Endothelial cell (in vitro differentiated cells): ENCODE measurements at places on chromosomes 16 and 17.
A peak's percentile ranks its signal among the peaks of the same experiment; 100 is the strongest.

GRCh38 chr16:74888232-74888862 lies 96.6 kb downstream of the WDR59 start:
- DNase-seq: no peak

DNA sequence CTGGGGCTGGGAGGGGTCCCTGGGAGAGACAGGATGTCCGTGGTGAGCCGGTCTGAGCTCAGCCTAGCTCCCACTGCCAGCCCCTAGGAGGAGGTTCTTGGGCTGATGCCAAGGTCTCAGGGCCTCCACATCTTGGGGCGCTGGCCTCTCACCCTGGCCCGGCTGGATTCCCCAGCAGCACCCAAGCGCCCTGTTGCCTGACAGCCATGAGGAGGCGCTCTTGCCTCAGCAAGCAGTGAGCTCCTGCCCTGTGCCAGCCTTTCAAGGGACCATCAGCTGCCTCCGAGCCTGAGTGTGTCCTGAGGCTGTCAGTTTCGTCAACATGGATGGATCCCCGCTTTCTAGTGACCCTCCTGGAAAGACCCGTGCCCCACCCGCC lies 234.9 kb upstream of the CIBAR2 start:
- DNase-seq: no peak

DNA sequence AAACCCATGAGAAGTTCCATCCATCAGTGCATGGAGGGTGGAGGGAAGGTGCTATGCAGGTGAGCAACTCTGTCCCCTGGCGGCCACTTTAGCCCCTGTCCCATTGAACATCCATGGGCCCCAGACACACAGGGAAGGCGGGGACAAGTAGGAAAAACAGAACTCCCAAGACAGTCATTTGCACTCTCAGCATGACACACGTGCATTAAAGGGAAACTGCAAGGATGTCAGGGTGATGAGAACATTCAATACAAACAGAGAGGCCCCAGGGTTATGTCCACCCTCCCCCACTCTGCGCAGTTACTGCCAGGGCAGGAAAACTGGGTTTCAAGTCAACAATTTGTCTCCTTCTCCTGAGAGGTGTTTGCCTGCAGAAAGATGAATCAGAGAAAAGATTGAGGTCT lies 44.0 kb upstream of the AKTIP start:
- peak; percentile 23 for DNase-seq

GRCh38 chr17:30520436-30520835 lies 43.2 kb downstream of the GOSR1 start:
- DNase-seq: no peak

- DNase-seq: no peak
Measured at GRCh38 chr17:54976316-54976715, 7.8 kb downstream of the STXBP4 start.

DNA sequence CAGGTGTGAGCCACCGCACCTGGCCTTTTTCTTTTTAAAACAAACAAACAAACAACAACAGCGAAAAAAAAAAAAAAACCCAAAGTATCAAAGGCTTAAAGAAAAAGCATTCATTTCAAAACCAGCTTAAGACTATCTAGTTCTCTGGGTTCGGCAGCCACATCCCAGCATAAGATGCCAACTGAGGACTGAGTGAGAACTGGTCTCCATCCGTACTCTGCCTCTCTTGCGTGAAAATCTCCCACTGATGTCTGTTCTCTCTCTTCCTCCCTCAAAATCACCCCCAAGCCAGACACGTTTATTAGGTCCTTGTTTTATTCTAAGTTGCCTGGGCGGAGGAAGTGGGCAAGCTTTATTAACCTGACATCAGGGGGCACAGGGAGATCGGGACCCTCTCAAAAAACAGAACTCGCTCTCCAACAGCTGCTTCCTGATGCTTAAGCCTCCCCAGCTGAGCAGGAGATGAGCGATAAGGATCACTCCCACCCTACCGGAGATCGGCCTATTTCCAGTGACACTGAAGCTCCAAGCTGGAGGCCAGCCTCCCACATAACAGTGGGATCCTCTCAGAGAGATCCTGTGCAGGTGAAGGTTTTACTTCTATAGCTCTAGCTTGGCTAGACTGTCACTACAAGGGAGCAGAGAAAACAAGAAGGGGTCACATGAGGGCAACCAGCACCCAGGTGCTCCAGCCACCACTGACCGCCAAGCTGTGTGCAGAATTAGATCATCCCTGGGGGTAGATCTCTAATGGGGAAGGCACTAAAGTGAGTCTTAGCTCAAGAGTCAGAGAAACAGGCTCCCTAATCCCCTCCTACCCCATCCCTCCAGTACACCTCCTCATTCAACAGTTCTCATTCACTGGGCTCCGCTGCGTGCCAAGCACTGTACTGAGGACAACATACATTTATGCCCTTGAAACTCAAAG lies 13.6 kb downstream of the CDC42EP4 start:
- DNase-seq: no peak

GRCh38 chr17:72419866-72420774 lies 299.3 kb downstream of the SOX9 start:
- DNase-seq: no peak

DNA sequence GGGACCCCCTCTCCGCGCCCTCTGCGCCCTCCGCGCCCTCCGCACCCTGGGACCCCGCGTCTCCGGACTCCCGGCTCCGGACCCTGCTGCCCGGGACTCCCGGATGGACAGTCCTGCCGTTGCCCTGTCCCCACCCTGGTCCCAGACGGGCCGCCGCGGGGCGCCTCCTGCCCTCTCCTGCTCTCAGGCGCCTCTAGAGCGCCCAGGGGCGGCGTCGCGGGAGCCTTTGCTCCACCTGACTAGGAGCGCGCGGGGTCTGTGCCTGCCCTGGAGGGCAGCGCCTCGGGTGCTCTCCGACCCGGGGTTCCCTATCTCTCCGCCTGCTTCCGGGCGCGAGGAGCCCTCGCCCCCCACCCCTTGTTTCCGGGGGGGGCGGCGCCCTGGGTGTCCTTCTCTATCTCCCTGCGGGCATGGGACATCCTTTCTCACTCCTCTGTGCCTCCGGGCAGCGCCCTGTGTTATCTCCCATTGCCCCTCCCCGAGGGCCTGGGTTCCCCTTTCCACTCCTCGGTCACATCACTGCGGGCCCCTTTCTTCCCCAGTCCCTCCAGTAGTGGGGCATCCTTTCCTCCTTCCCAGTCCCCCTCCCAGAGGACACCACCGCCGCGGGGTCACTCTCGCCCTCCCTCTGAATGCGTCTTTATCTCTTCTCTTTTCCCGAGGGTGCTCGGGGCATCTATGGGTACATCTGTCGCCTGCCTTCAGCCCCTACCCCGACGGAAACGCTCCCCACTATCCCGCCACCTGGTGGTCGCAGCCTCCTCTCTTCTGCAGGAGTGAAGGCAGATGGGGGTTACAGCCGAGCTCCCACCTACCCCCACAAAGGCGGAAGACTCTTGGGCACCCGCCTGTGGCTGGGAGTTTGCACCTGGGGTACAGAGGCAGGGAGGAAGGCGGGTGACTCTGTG lies 875 bp downstream of the PRKCB start:
- peak; percentile 22 for DNase-seq

- no peak for DNase-seq
Measured at GRCh38 chr17:40556884-40557414, 8.3 kb downstream of the CCR7 start.

- DNase-seq: no peak
Measured at GRCh38 chr17:76716839-76717215, 6.1 kb upstream of the MXRA7 start.

- no peak for DNase-seq
Measured at GRCh38 chr17:51245535-51245934, 14.3 kb downstream of the MBTD1 start.

GRCh38 chr16:68450741-68451255 lies 2.5 kb upstream of the SMPD3 start:
- DNase-seq: no peak

DNA sequence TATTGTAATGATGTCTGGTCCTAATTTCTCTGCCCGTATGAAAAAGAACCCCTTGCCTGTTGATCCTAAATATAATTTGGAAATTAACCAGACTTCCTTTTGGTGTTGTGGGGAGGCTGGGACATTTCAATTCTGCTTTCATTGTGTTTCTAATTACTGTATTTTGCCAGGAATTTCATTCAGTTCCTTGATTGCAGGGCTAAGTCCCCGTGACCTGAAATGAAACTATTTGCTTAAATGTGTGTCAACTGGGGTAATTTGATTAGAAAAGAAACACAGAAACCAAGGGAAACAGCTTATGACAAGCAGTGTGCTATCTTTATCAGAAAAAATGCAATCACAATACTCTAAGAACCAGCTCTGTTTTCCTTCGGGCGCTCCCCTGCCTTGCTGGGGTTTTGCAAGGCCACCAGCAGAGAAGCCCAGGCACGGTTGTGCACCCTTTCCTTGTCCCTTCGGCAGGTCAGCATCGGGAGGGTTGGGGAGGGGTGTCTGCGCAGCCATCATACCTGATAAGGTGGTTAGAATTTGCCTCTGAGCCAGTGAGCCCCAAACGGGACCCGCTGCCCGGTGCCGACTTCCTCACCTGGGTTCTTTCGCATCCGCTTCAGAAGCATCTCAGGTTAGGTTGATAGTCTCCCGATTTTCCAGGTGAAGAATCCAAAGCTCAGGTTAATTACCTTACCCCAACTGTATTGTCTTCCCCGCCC lies 19.4 kb downstream of the KLHL36 start:
- no peak for DNase-seq

DNA sequence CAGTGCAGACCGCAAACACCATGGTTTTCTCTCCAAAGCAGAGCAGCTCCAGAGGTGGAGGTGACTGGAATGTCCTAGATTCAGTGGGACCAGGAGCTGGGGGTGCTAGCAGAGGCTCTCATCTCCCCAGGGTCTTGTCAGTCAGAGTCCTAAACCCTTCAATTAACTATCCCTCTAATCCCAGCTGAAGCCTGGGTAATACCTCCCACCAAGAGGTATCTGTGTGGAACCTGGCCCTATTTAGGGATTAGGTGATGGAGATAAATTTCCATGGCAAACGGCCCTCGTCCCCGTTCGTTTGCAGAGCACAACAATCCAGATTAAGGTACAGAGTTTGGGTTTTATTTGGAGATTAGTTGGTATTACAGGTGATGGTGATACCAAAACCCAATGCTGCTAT lies 1.8 kb downstream of the SEBOX start:
- no peak for DNase-seq

DNA sequence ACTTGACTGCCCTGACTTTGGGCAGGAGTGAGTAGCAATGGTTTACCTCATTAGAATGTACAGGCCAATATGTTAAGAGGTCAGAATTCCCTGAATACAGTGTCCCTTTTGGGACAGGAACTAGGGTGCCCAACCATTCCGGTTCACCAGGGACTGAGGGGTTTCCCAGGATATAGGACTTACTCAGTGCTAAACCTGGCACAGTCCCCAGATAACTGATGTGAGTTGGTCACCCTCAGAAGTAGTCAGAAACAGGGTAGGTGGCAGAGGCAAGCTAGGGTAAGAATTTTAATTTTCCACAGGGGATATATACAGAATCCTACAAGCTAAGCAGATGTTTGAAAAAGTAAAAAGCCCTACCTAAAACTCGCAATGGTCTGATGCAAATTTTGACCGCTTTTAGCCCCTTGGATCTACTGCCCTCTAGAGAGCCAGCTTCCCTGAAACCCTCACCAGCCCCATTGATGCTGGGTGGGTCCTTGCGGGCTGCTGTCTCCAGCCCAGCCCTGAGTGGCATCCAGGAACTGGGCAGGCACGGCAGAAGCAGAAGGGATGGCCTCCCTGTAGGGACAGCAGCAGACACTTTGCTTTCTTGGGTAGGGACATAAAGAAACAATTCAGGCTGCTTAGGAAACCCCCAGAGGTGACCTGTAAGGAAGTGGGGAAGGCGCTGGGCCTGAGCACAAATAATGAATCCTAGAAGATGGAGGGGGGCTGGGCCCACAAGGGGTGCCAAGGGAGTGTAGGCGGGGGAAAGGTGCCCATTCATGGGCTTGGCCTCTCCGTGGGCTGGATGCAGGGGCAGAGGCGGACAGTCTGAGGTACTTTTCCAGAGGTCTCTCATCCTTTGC lies 434.8 kb downstream of the SLC39A11 start:
- no peak for DNase-seq

DNA sequence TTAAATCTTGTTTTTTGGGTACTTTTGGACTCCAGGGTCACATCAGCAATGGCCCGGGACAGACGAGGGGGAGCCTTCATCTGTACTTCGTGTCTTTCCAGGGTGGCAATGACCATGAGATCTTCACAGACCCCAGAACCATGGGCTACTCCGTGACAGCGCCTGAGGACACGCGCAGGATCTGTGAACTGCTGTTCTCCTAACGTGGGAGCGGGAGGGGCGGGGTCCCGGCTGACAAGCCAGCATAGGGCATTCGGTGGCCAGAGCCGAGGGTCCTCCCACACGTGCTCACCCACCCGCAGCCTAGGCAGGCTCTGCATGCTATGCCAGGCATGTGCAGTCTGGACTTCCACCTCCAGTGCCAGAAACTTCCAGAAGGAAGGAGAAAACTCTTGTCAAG lies 21.2 kb downstream of the CARHSP1 start:
- DNase-seq: no peak

- DNase-seq: no peak
Measured at GRCh38 chr17:10556301-10557005, 7.0 kb upstream of the MYH2 start.

DNA sequence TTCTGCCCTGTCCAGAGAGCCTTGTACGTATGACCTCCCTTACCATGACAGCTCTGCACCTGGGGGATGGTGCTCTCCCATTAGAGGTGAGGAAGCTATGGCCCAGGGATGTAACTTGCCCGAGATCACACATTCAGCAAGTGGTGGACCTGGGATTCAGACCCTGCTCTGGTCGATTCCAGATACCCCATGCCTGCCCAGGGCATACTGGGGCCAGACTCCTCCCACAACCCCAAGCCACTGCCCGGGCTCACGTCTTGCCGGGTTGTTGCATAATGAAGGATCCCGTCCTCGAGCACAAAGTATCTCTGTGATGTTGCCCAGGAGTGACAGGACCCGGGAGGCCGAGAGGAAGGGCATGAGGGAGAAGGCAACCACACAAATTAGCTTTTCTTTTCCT lies 2.1 kb downstream of the OSBPL7 start:
- DNase-seq: no peak

- DNase-seq: no peak
Measured at GRCh38 chr16:50207652-50208051, 54.5 kb downstream of the TENT4B start.

DNA sequence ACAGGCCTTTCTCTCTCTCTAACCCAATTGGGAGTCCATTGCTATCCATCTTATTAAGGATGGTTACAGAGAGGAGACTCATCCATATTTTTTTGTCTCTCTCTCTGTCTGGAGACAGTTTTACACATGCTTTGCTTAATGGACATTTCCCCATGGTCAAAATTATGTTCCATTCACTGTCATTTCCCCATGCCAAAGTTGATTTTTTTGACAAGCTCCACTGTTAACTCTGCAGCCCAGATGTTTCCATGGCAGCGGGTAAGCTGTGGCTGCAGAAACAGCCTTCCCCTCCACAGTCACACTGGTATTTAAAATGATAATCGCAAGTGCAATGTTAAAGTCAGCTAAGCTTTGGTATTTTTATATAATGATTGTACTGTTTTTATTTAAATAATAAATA lies 63.9 kb upstream of the HLF start:
- no peak for DNase-seq

- no peak for DNase-seq
Measured at GRCh38 chr17:59342681-59343131, 11.3 kb downstream of the YPEL2 start.

GRCh38 chr16:21060027-21060510 lies 90.6 kb downstream of the DNAH3 start:
- DNase-seq: no peak
